ENCODE measurements at places on chromosomes 2 and 18.

DNA sequence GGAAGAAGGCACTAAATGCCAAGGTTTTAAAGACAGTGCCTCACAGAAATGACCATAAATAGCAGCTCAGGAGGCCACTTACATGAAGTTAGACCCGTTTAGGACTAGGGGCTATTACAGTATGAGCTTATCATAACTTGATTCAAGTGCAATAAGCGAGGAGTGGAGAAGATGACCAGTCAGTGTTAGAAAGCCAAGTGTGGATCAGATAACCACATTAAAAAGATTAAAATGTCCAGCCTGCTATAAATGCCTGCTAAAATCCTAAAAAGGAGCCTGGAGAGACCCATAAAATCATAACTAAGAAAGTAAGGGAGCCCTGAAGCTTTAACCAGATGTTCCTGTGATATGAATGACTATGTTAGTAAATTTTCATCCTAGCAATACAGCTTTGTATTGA, 117.5 kb upstream of the ZNF521 start:
- no peak for DNase-seq

- DNase-seq: no peak
These were observed 215.0 kb downstream of the MYCN start for GRCh38 chr2:16155366-16155765.

GRCh38 chr2:515441-516127, 161.6 kb downstream of the TMEM18 start:
- no peak for DNase-seq

DNA sequence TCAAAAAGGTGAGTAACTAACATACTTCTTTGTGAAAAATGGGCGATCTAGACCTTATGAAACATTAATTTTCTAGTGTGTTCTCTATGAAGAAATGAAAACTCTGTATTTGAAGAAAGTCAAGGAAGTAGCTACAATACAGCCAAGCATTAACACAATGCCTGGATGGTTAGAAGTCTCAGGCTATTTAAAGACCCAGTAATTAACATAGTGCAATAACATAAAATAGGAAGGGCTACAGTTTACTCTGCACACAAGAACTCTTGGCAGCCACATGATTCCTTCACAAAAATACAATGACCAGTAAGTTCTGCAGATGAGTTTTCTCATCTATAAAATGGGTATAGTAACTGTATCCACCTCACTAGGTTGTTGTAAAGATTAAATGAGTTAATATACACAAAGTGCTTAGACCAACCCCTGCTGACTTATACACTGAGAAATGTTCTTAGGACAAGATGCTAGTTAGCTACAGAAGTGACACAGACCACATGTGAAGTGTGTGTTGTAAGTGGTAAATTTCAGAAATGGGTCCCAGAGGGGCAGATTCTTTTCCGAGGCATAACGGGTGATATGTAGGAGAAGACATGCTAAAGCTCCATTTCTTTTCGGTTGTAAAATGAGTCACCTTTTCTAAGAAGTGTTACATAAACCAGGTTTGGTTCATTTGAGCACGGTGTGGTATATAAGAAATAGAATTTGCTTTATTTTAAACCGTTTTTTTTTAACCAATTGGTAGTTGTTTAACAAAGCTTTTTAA, 61.8 kb downstream of the CXCR4 start:
- DNase-seq: no peak

GRCh38 chr2:101560780-101561315, 85.9 kb upstream of the RFX8 start:
- DNase-seq: no peak

DNA sequence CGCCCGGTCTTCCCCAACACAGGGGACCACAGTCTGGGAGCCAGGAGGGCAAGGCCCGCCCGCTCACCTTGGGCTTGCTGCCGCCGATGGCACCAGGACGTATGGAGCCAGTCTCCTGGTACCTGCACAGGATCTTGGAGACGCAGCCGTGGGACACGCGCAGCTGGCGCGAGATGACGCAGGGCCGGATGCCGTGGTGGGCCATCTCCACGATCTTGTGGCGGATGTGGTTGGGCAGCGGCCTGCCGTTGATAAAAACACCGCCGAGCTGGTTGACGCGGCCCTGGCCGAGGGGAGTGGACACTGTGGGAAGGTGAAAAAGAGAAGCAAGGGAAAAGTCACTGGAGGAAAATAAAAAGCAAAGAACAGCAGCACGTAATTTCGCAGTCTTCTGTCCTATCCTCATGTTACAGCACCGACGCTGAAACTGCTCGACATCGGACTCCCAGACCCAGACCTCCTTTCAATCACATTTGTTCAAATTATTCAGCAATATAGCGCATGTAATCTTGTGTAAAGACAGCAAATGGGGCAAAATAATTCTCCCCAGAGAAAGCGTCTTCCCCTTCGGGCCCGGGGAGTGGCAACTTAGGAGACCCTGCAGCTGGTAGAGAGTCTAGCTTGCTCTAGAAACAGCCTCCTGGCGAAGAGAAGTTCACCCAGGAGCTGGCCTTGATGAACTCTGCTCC, 1.7 kb downstream of the PAX3 start:
- DNase-seq: no peak
